ENCODE measurements at places on chromosomes 5 and 9.

DNA sequence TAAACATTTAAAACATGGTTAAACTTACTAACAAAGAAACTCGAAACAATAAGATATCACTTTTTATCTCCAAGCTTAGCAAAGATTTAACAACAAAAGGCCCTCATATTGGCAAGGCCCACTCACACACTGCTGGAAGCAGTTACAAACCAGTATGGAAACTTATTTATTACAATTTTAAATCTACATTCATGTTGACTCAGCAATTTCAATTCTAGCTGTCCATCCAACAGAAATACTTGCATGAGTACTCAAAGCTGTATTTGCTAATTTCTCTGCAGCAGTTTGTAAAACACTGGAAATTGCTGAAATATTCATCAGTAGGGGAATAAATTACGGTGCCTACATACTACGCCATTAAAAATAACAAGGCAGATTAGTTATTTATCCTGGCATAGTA, 2.8 kb upstream of the DNAJA1 start:
- no peak for DNase-seq

DNA sequence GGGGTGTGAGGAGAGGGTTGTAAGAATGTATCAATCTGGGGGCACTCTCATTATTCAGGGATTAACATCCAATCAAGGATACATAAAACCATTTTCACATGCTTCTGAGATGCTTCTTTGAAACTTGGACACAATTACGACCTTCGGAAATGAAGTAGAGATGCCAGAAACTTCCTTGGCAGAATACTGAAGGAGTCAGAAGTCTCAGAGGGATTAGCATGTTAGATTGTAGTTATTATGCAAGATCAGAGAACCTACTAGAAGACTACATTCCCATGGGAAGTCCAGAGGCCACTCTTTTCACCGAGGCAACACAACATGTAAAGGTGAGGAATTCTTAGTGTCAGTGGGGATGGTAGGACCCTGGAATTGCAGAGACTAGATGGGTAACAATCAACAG, 5.1 kb upstream of the SLC22A4 start:
- no peak for DNase-seq

GRCh38 chr9:111621895-111622480, 9.1 kb upstream of the DNAJC25 start:
- peak; percentile 71 for DNase-seq

GRCh38 chr5:178201221-178201926, 3.0 kb upstream of the HNRNPAB start:
- no peak for DNase-seq

GRCh38 chr5:36055984-36056383, 10.7 kb downstream of the UGT3A2 start:
- DNase-seq, result no peak

GRCh38 chr5:107668154-107669095, 2.3 kb downstream of the EFNA5 start:
- no peak for DNase-seq

DNA sequence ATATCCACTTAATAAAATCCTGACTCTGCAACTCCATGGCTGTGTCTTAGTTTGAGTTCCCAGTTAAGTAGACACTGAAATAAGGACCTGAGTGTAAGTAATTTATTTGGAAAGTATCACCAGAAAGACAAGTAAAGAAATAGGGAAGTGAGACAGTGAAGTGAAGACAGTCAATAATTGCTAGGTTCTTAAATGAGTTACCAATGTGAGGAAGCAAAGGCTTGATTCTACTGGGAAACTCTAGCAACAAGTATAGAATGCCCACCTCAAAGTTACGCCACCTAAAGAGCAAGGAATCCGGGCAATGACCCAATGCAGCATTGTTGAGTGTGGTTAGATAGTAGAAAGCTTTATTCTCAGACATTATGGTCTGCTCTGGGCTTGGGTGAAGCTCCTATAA, 383.9 kb downstream of the TLR4 start:
- DNase-seq, result no peak

- no peak for DNase-seq
These were observed 14.0 kb downstream of the TGFBR1 start for GRCh38 chr9:99118782-99119466.

DNA sequence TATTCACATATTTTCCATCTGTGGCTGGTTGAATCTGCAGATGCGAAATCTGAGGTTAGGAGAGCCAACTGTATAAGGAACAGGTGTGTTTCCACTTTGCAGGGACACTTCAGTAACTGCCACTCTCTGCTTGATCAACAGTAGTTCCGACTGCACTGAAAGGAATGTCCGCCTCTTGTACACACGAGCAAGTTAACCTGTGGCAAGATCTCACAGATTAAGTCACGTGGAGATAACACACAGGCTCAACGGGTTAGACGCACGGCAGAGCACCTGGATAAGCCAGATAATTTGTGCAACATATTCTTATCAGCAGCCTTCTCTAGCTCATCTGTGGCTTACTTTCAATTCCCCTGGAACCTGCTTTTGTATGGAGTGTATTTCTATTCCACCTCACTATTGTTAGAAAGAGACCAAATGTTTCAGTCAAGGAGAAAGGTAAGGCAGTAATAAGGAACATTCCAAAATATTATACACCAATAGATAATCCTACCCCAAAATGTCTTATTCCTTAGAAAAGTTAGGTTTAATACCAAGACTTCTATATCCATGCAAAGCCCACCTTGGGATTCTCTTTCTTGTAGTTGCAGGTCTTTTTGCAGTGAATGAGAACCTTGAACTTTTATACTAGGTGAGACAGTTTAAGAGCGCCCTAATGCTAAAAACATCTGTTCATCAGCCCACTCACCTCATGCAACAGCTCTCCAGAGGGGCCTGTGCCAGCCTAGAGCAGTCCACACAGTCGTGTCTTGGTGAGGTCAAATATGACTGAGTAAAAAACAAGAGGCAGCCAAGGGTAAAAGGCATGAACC, 6.5 kb upstream of the C9 start:
- no peak for DNase-seq

DNA sequence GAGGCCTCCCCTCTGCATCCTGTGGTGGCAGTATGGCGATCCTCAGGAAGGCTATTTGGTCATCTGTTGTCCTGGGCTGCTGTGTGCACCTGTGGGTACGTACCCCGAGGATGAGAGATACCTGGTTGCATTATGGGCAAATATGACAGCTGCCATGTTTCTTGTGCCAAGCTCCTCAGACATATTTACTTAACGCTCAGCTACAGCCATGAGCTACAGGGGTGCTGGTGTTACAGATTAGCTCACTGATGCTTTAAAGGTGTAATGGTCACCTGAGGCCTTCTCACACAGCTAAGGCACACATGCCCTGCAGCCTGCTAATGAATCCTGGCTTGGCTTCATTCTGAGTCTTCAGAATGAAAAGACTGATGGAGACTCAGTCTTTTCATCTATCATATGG, 12.0 kb downstream of the NDST1 start:
- no peak for DNase-seq

GRCh38 chr5:107242411-107243219, 428.1 kb downstream of the EFNA5 start:
- no peak for DNase-seq

DNA sequence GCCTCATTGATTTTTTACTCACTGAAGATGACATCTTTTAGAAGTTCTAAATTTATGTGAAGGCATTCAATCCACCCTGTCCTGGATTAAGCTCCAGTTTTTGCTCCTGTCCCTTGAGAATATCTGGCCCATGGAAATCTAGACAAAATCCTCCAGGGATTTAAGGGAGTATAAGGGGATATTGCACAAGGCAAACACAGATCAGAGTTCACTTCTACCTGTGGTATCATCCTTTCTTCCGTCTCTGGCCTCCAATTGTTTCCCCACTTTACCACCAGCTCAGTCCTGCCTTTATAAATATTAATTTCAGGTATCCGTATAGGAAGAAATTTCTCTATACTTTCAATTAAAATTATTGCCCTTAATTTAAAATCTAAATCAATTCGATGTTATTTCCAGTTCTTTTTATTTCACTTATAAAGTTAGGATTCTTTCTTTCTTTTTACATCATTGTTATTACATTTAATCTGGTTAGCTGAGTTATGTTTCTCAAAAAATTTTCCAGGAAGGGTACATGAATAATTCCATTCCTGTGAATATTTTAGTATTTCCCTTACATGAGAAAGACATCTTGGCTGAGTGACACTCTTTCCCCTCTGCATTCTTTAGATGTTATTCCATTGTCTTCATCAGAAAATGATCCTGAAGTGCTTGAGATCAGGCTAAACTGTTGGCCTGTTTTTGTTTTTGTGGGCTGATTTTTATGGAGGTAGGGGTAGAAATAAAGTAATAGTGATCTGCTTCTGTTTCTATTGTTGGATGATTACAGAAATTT, 194.3 kb upstream of the MAP3K1 start:
- no peak for DNase-seq

- no peak for DNase-seq
These were observed 112.2 kb downstream of the MAST4 start for GRCh38 chr5:66708368-66708767.

DNA sequence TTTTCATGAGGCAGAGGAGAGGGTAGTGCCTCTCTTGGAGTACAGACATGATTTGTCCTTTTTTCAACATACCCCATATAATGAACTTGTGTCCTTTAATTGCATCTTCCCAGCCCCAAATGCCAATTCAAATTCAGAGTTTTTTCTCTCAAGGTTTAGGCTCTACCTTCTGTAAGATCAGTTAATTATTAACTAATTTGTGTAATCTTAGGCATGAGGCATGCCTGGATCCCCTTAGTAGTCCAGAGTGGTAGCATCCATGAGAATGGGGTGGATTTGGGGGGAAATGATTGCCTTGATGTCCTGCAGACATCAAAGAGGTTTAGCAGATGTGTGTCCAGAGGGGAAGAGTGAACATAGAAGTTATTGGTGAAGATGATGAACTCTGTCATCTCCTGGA, 533.3 kb downstream of the LRRC70 start:
- no peak for DNase-seq

GRCh38 chr9:14932641-14933040, 22.4 kb upstream of the FREM1 start:
- no peak for DNase-seq

DNA sequence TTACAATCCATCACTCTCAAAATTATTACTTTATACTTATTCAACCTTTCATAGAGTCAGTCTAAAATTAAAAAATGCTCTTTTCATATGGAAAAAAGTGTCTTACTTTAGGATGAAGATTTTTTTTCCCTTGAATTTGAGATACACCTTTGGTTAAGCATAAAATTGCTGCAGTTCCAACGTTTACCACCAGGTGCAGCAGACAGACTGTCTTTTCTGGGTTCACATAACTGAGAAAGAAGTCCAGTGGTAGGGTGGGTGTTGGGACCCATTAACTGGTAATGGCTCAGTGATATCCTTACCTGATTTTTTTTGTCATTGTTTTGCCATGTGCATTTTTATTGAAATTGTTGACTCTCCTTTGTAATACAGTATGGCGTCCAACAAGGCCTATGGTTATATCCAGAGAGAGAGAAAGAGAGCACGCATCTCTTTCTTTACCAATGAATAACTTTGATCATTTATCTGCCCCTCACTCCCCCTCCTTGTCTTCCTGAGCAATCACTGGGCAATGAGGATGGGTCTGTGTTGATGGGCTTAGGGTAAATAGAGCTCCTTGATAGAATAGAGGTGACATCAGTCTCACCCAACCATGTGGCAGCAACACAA, 98.4 kb downstream of the FBXL7 start:
- no peak for DNase-seq

DNA sequence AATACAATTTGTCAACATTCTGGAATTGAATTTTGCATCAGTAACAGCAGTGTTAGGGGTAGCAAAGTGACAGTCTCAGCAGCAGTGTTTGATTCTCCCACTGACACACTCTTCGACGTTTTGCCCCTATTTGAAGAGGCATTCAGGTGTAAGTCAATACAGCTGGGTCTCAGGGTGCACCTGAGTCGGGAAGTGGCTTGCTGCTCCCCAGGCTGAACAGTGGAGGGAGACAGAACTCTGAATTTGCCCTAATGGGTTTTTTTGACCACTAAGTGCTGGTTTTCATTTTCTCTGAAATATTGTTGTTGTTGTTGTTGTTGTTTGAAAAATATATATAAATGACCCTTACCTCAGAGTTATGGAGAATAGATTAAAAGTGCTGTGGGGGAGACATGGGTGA, 223.2 kb downstream of the TLR4 start:
- DNase-seq, result no peak

DNA sequence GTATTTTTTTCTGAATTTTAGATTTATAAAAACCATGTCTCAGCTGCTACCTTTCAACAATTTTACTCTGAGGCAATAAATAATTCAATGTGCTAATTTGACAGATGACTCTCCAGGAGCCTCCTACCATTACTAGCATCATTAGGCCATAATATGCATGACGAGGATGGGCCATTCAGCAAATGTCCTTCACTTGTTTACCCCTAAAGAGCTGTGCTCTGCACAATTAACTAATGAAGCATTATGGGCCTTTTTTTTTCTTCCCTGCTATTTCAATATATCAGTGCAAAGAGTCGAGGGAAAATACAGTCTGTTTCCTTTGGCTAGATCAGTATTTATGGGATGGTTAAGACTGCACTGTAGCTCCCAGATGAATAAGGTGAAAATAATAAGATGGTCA, 627.2 kb downstream of the ISL1 start:
- DNase-seq, result no peak
